ENCODE measurements at places on chromosomes 4 and X. TPM values are rescaled to one million over a fixed set of nuclear protein-coding genes. Genes with fewer than 3 reads are reported as not detected.

The UGT2A1 gene
- not detected for polyA plus RNA-seq

The SPANXC gene
- polyA plus RNA-seq: not detected

The SULT1E1 gene
- 0.39 TPM for polyA plus RNA-seq

The ERCC6L gene
- 0.30 TPM for polyA plus RNA-seq

The DIPK2B gene
- 6.8 TPM for polyA plus RNA-seq

The USP17L22 gene
- polyA plus RNA-seq: not detected

The PTCHD1 gene
- 0.35 TPM for polyA plus RNA-seq

The AWAT2 gene
- polyA plus RNA-seq: 0.07 TPM

The SMIM14 gene
- polyA plus RNA-seq: 24.6 TPM

The N4BP2 gene
- polyA plus RNA-seq: 2.4 TPM

DNA sequence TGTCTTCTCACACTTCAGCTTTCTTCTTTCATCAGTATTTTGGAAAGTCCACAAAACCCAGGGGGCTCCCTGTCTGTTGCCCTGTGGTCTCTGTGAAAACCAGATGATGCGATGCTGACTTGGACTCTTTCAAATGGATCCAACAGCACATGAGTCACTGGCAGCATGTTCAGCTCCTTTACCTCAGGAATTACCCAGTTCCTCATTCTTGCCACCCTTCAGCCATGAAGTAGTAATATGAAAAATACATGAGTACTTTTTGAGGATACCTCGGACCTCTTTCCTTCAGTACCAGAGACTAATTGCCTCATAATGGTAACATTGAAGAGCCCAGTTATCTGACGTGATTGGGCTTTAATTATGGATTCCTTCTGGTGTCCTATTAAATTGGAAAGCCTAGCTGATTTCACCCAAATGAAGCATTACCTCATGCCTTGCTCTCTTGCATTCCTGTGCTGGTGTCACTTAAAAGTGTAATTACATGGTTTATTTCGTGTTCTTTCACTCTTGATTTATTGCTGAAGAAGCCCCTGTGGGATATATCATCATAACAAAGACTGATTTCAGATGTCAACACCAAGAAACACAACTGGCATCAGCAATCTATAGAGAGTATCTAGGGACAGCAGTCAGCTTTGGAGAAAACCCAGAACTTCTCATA lies 63.4 kb downstream of the NFKB1 start:
- H3K27ac ChIP-seq: no peak overlapping the region
- DNase-seq: no peak

DNA sequence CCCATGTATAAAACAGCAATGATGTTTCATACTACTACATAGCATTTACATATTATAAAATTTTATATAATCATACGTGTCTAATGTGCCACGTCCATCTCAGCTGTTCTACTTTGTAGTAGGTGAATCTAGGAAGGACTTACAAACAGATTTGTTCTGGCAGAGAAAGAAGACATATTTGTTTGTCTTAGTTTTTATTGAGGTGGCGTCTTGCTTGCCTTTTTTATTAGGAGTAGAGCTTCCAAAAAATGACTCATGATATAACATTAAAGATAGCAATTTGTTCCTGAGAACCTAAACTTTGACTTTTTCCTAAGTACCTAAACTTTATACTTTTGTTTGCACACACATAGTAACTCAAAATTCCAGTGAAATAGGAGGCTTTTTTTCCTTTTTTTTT lies 64.6 kb downstream of the CLDN22 start:
- peaks cover 8% of the 10 kb centered on the region for H3K36me3 ChIP-seq
- no peaks in the 10 kb centered on the region for H3K27me3 ChIP-seq
- DNase-seq: no peak
- no peak overlapping the region for H3K4me3 ChIP-seq
- no peak overlapping the region for H3K27ac ChIP-seq

- no peaks in the 10 kb centered on the region for H3K4me1 ChIP-seq
- peak; percentile 6 for DNase-seq
- no peaks in the 10 kb centered on the region for H3K36me3 ChIP-seq
- H3K4me3 ChIP-seq: no peak overlapping the region
These were observed 64.5 kb downstream of the TENM3 start for GRCh38 chr4:182307746-182308145.

- no peak overlapping the region for H3K27ac ChIP-seq
- peaks cover 20% of the 10 kb centered on the region for H3K27me3 ChIP-seq
- no peaks in the 10 kb centered on the region for H3K36me3 ChIP-seq
- H3K4me3 ChIP-seq: no peak overlapping the region
- no peaks in the 10 kb centered on the region for H3K4me1 ChIP-seq
These were observed 44.8 kb upstream of the HMX1 start for GRCh38 chr4:8916351-8916885.

- no peak overlapping the region for H3K27ac ChIP-seq
- peaks cover 7% of the 10 kb centered on the region for H3K4me1 ChIP-seq
- no peaks in the 10 kb centered on the region for H3K36me3 ChIP-seq
- no peak overlapping the region for H3K4me3 ChIP-seq
These were observed 128.4 kb upstream of the TBL1X start for GRCh38 chrX:9336456-9336855.

DNA sequence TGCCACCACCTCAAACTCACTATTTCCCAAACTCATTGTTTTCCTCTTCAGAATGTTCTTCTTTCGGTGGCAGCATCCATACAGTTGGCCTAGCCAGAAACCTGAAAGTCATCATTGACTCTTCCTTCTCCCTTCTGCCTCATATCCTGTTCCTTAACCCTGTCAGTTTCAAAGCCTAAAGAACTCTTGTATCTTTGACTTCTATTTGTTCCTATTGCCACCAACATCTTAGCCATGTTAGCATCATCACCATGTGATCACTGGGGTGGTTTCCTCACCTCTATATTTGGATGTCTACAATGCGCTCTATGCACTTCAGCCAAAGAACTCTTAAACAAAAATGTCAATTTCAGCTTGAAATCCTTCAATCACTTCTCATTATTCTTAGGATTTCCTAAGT lies 29.0 kb downstream of the DDX60L start:
- no peaks in the 10 kb centered on the region for H3K36me3 ChIP-seq
- no peak overlapping the region for H3K27ac ChIP-seq
- no peaks in the 10 kb centered on the region for H3K27me3 ChIP-seq
- no peaks in the 10 kb centered on the region for H3K4me1 ChIP-seq

GRCh38 chr4:118077767-118078105 lies 43.5 kb downstream of the NDST3 start:
- H3K4me1 ChIP-seq: no peaks in the 10 kb centered on the region
- no peak for DNase-seq
- no peaks in the 10 kb centered on the region for H3K36me3 ChIP-seq
- H3K27me3 ChIP-seq: no peaks in the 10 kb centered on the region

GRCh38 chr4:169120624-169121023 lies 110.6 kb upstream of the CBR4 start:
- H3K27ac ChIP-seq: no peak overlapping the region
- peaks cover 17% of the 10 kb centered on the region for H3K36me3 ChIP-seq
- no peaks in the 10 kb centered on the region for H3K4me1 ChIP-seq
- H3K4me3 ChIP-seq: no peak overlapping the region
- no peaks in the 10 kb centered on the region for H3K27me3 ChIP-seq

GRCh38 chrX:122783918-122784317 lies 400.2 kb upstream of the GRIA3 start:
- H3K27me3 ChIP-seq: no peaks in the 10 kb centered on the region
- no peak overlapping the region for H3K27ac ChIP-seq
- no peaks in the 10 kb centered on the region for H3K4me1 ChIP-seq
- H3K36me3 ChIP-seq: no peaks in the 10 kb centered on the region

- no peaks in the 10 kb centered on the region for H3K27me3 ChIP-seq
- no peak for DNase-seq
- no peak overlapping the region for H3K4me3 ChIP-seq
- H3K27ac ChIP-seq: no peak overlapping the region
These were observed 88.6 kb upstream of the WDR1 start for GRCh38 chr4:10205223-10205622.

DNA sequence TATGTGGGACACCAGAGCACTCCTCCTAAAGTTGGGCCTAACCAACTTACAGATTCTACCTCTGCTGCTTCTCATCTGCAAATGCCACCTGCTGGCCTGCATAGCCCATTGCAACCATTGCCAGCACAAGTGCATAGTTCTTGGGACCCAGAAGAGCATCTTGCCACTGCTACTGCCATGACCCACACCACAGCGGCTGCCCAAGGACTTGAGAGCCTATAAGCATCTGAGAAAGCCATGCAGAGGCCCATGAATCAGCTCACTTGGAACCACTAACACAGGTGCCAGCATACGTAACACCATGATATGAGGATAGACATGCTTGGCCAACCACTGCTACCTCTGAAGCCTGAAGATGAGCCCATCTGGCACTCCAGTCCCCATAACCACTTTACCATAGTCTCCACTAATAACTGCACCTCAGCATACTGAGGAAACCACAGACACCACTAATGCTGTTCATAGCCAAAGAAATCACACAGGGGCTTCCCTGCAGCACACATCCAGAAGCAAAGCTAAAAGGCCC lies 258.1 kb upstream of the AGTR2 start:
- H3K36me3 ChIP-seq: no peaks in the 10 kb centered on the region
- peaks cover 17% of the 10 kb centered on the region for H3K27me3 ChIP-seq
- H3K27ac ChIP-seq: no peak overlapping the region
- H3K4me1 ChIP-seq: no peaks in the 10 kb centered on the region

GRCh38 chr4:30073011-30073710 lies 647.0 kb upstream of the PCDH7 start:
- no peak overlapping the region for H3K4me3 ChIP-seq
- peak; percentile 88 for DNase-seq
- no peaks in the 10 kb centered on the region for H3K27me3 ChIP-seq

- no peak for DNase-seq
- H3K4me1 ChIP-seq: no peaks in the 10 kb centered on the region
- H3K27me3 ChIP-seq: no peaks in the 10 kb centered on the region
- H3K4me3 ChIP-seq: no peak overlapping the region
- H3K27ac ChIP-seq: no peak overlapping the region
- no peaks in the 10 kb centered on the region for H3K36me3 ChIP-seq
These were observed 13.4 kb downstream of the SRD5A3 start for GRCh38 chr4:55359397-55359916.

- H3K36me3 ChIP-seq: peaks cover 3% of the 10 kb centered on the region
- no peaks in the 10 kb centered on the region for H3K27me3 ChIP-seq
- no peak overlapping the region for H3K27ac ChIP-seq
- H3K4me1 ChIP-seq: no peaks in the 10 kb centered on the region
- DNase-seq: no peak
- no peak overlapping the region for H3K4me3 ChIP-seq
These were observed 16.4 kb downstream of the ANKRD50 start for GRCh38 chr4:124696182-124696581.

DNA sequence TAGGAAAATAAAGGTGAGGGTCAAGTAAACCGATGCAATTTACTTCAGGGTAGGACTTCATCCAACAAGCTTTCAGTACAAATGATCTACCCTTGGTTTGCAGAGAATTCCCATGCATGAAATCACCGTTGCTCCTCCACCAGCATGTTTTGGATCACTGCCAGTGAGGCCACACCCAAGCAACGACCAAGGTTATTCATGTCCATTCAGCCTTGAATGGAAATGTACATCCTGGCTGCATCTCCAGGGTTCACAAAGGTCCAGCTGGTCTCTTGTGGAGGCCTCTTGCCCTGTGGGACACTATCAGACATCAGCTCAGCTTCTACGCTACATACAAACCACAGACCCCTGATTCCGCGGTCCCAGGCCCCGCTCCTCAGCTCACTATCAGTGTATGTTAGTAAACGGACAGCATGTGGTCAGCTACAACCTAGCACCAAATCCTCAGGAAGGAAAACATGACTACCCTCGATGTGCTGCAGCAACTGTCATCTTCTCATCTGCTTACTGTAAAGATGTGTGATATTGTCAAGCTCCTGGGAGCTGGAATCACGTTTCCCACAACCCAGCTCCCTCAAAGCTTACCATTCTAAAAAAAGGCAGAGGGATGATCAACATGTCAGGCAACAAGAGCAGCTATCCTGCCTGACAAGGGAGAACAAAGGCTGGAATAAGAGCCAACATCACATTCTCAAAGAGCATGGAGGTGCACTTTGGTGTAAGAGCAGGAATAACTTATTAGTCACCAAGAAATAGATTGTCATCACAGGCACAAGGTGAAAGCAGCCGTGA lies 4.9 kb downstream of the LYAR start:
- no peak overlapping the region for H3K4me3 ChIP-seq
- peak overlapping the region; percentile 76 for H3K27ac ChIP-seq
- peaks cover 8% of the 10 kb centered on the region for H3K4me1 ChIP-seq
- H3K36me3 ChIP-seq: peaks cover 13% of the 10 kb centered on the region

DNA sequence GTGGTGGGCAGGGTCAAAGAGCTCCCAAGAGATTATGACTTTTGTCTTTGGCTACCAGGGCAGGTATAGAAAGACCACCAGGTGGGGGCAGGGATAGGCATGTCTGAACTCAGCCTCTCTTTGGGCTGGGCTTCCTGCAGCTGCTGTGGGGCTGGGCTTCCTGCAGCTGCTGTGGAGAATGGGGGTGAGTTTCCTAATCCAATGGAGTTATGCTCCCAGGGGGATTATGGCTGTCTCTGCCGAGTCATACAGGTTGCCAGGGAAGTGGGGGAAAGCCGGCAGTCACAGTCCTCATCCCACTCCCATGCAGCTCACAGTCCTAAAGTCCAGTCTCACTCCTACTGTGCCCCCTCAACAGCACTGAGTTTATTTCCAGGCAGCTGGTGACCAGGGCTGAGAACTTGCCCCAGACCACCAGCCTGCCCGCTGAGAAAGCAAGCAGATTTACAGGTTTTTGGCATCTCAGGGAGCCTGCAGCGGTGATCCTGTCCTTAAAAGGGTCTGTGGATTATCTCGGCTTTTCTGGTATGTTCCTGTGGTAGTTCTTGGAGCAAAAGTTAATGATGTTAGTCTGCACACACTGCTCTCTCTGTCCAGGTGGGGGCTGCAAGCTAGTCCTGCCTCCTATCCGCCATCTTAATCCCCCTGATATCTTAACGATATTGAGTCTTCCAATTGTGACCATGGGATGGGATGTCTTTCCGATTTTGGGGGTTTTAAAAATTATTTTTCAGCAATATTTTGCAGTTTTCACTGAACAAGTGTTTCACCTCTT lies 133.4 kb downstream of the RTL9 start:
- H3K4me1 ChIP-seq: no peaks in the 10 kb centered on the region
- H3K27ac ChIP-seq: no peak overlapping the region
- H3K36me3 ChIP-seq: no peaks in the 10 kb centered on the region
- H3K27me3 ChIP-seq: peaks cover 6% of the 10 kb centered on the region
- no peak for DNase-seq
- H3K4me3 ChIP-seq: no peak overlapping the region

DNA sequence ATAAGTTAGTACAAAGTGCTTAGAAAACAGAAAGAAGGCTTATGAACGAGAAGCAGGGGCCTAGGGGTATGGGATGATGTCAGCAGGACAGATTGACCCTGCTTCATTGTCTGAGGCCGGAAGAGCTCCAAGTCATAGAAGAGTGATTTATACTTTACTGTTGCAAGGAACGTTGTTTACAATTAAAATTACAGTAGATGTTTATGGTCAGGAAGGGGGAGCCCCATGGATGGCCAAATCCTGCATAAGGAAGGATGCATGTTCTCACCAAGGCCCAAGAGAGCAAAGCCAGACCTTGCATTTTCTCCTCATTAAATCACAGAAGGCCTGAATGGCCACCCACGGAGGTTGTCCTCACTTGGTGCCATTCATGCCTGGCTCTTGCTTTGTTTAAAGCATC lies 115.3 kb downstream of the LDB2 start:
- no peaks in the 10 kb centered on the region for H3K27me3 ChIP-seq
- no peaks in the 10 kb centered on the region for H3K36me3 ChIP-seq
- no peaks in the 10 kb centered on the region for H3K4me1 ChIP-seq
- H3K27ac ChIP-seq: no peak overlapping the region
- DNase-seq: peak; percentile 39

All from lung (tissue), 17 donors.